ENCODE measurements at places on chromosomes 11 and 22. TPM values are rescaled to one million over a fixed set of nuclear protein-coding genes. Genes with fewer than 3 reads are reported as not detected.

Gene ROBO4
- 1.2 TPM for total RNA-seq

Gene SLC22A9
- total RNA-seq: not detected

Gene RASD2
- 0.65 TPM for total RNA-seq

Gene ZNF280A
- total RNA-seq: not detected

Gene OR51B5
- 0.13 TPM for total RNA-seq

Gene RASL10A
- not detected for total RNA-seq

Gene ANO9
- not detected for total RNA-seq

Gene MPEG1
- not detected for total RNA-seq

Gene CCDC188
- total RNA-seq: 2.7 TPM
